ENCODE measurements at places on chromosomes 16 and 17.

DNA sequence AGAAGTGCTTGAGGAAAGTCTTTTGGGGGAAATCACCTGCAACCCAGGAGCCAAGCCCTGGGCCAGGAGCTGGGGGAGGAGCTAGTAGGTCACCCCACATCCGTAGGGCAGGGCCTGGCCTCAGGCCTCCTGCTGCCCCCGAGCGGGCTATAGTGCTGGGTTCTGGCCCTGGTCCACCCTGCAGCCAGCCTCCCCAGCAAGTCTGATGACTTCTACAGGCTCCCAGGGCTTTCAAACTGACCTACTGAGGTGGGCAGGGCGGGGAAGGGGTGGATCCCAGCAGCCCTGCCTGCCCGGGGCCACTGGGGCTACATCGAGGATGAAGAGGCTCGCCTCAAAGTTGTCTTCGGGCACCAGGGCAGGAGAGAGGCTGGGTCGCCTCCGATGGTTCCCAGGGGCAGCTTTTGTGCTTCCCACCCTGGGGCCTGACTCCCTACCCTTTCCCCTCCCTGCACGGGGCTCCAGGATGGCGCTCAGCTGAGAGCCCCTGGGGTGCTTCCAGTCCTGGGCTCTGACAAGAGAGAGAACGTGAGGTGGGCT is 5.0 kb downstream of the CENPX start:
- DNase-seq: no peak

DNA sequence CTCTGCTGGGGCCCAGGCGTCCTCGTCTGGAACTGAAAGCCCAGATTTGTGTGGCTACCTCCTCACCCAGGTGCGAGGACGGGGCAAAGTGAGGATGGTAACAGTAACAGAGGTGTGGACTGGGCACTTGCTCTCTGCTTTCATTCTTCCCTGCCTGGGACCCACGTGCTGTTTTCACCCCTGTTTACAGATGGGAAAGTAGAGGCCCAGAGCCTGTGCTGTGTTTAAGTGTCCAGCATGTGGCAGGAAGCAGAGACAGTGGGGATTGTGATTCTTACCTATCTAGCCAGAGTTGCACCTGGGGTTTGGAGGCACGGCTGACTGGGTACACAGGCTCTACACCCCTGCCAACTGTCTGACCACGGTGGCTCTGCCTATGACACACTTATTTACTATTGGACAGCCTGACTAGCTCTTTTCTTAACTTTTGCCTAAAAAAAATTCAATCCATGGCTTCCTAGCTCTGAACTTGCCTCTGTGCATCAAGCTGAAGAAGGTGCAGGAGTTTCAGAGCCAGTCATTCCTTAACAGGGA is 155.4 kb downstream of the CLEC16A start:
- no peak for DNase-seq

- DNase-seq: no peak
These were observed 30.8 kb downstream of the FBXO31 start for GRCh38 chr16:87352818-87353217.

DNA sequence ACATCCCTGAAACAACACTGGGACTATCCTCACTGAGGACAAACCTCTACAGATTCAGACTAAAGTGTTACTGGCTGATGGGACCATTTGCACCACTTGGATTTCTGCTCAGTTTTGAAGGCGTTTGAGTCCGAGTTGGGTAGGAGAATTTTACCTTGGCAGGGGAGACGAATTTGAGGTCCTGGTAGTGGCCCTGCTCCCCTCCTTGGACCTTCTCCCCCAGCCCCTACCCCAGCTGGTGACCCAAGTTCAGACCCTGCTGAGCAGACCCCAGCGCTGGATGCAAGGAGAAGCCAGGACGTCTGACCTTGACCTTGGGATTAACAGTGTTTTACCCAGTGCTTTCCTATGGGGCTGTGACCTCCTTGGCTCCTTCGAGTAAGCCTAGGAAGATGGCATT is 13.6 kb downstream of the CACNG5 start:
- no peak for DNase-seq

DNA sequence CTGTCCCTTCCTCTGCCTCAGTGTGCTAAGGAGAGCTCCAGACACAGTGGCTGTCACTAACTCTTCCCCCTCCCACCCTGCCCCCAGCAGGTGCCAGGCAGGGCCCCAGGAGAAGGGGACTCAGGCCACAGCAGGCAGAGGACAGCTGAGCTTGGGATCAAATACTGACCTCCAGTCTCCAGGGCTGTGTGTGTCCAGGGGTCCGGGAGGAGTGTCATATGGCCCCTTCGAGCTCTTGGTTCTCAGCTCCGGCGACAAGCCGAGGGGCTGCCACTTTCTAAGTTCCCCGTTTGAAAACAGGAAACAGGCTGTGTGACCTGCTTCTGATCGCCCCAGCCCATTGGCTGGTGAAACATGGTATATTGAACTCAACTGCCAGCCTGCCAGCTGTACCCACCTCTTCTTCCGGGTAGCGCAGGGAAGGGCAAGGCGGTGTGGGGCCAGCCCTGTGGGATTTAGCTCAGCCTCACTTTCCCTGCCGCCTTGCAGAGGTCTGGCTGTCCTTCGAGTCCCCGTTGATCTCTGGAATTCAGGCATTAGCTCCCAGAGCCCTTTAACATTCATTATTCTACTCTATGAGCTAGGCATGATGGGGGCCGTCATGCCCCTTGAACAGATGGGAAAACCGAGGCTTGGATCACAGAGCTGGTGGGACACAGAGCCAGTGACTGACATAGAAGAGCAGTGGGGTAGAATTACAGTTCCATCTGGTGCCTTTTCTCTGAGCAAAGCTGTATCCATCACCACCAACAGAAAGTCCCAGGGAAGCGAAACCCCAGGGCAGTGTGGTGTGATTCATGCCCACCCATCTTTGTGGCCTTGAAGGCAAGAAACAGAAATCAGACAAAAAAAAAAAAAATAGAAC is at the start of gene SNX20:
TSS of gene SNX20 (minus strand) at position 292 of the 865 bp plus-strand sequence. CDS start 3,786 bp downstream, outside the sequence.
- DNase-seq: peak; percentile 73

DNA sequence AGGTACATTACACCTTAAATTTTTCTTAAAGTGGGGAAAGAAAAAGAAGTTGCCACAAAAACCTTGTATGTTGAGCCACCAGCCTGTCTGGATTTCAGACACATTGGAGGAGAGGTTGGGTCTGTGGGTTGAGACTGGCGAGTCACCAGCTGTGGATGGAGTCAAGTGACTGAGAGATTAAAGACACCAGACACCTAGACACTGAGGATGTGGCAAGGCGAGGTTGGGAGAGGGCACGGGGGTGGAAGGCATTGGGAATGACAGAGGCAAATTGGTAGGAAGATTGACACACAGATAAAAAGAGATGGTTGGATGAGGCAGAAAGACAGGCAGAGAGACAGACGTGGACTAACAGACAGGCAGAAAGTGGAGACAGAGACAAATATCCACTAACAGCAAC is 49.6 kb downstream of the KCNJ12 start:
- no peak for DNase-seq

DNA sequence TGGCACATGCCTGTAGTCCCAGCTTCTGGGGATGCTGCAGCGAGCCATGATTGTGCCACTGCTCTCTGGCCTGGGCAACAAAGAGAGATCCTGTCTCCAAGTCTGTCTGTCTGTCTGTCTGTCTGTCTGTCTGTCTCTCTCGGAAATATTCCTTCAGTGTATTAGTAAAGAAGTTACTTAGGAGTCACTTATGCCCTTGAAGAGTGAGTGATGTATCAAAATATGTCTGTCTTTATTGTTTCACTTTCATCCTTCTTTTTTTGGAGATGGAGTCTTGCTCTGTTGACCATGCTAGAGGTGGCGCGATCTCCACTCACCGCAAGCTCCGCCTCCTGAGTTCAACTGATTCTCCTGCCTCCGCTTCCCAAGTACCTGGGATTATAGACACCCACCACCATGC is 410.5 kb downstream of the WWOX start:
- DNase-seq: no peak

DNA sequence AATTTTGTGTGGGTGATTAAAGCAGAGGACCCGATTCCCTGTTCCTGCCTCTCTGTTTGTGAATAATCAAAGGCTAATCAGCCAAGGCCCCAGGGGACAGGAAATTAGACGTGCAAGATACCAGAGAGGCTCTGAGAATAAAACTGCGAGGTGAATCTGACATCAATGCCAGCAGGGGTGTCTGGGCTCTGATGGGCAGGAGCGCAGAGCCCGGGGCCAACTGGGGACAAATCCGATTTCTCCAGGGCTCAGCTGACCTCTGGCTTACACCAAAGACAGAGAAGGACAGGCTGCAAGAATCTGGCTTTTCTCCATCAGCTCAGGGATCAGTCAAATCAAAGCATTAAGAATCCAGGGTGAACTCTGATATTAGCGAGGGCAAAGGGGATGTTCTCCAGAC is 174.3 kb downstream of the XYLT1 start:
- DNase-seq: no peak

- DNase-seq: no peak
These were observed 31.9 kb downstream of the ARHGAP23 start for GRCh38 chr17:38460082-38460715.

- no peak for DNase-seq
These were observed 356.2 kb downstream of the RBFOX1 start for GRCh38 chr16:7688811-7689210.

- no peak for DNase-seq
These were observed 1.7 kb upstream of the MAZ start for GRCh38 chr16:29804455-29805231.

- DNase-seq: peak; percentile 83
These were observed 923 bp downstream of the GDPD3 start for GRCh38 chr16:30112197-30113030.

DNA sequence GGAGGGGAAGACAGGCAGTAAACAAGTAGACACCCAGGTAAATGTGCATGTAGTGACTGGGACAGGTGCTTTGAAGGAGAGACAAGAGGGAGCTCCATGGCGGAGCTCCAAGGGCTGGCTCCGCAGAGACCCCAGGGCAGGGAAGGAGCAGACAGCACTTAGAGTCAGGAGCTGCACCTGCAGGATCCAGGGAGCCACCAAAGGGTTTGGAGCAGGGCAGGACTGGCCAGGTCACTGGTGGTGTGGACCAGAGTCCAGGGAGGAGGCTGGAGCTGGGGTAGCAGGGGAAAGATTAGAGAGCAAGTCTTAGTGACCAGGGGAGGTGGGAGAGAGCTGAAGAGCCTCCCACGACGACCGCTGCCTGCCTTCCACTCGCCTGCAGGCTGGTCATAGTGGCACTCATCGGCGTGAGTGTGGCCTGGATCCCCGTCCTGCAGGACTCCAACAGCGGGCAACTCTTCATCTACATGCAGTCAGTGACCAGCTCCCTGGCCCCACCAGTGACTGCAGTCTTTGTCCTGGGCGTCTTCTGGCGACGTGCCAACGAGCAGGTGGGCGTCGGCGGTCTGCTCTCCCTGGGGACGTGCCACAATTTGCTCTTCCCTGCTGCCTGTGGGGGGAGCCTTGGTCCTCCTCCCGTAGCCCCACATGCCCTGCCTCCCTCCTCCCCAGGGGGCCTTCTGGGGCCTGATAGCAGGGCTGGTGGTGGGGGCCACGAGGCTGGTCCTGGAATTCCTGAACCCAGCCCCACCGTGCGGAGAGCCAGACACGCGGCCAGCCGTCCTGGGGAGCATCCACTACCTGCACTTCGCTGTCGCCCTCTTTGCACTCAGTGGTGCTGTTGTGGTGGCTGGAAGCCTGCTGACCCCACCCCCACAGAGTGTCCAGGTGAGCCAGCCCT is 14.7 kb upstream of the FAM83G start:
- no peak for DNase-seq

All from stimulated activated CD4-positive, alpha-beta T cell treated with anti-CD3 and anti-CD28 coated beads, Interleukin-15, amount 100 ng/mL, for 24 hours (primary cell).